ENCODE measurements at places on chromosomes 6 and 20. TPM values are rescaled to one million over a fixed set of nuclear protein-coding genes. Genes with fewer than 3 reads are reported as not detected.
A peak's percentile ranks its signal among the peaks of the same experiment; 100 is the strongest.

DNA sequence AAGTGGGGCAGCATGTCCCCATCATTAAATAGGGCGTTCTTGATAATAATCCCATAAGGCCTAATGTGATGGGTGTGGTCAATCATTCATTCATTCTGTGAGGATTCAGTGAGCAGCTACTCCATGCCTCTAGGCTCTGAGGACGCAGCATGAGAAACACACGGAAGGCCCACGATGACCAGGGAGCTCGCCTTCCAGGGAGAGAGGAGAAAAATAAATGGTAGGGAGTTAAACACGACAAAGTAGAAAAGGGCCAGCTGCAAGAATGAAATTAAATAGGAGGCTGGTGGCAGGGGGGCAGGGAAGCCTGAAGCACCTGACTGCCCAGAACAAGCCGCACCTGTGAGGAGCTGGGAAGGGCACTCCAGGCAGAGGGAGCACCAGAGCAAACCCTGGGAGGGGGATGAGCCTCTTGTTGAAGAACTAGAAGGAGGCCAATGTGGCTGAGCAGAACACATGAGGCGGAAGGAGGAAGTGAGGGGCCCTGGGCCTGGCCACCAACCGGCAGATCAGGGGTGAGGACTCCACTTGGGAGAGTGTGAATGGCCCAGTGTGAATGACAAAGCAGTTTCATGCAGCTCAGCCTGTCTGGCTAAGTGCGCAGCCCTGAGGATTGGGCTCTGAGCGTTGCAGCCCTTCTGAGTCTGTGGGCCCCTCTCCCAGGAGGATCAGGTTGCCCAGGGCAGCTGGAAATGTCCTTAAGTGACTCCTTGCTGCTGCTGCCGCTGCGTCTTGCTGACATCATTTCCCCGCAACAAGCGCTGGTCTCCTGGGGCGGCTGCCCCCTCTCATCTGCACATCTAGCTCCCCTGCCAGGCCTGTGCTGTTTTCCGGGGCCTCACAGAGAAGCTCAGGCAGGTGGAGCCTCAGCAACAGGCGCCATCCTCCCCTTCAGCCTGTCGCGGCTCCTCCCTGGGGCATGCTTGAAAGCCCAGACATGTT, 99.9 kb downstream of the CDH26 start:
- no peaks in the 10 kb centered on the region for H3K36me3 ChIP-seq
- H3K4me1 ChIP-seq = peaks cover 55% of the 10 kb centered on the region
- peak overlapping the region; percentile 93 for H3K4me3 ChIP-seq
- peak; percentile 74 for DNase-seq
- H3K27me3 ChIP-seq = no peaks in the 10 kb centered on the region

- no peaks in the 10 kb centered on the region for H3K36me3 ChIP-seq
- H3K4me3 ChIP-seq = no peak overlapping the region
- H3K27me3 ChIP-seq = no peaks in the 10 kb centered on the region
- DNase-seq = no peak
- H3K27ac ChIP-seq = no peak overlapping the region
- H3K4me1 ChIP-seq = no peaks in the 10 kb centered on the region
These were observed 1355.9 kb downstream of the GRIK2 start for GRCh38 chr6:102749210-102749971.

GRCh38 chr6:43405354-43405753, 22.0 kb upstream of the ABCC10 start:
- no peaks in the 10 kb centered on the region for H3K36me3 ChIP-seq
- no peaks in the 10 kb centered on the region for H3K4me1 ChIP-seq
- peaks cover 35% of the 10 kb centered on the region for H3K27me3 ChIP-seq
- H3K27ac ChIP-seq = no peak overlapping the region
- H3K4me3 ChIP-seq = no peak overlapping the region

The RUNX2 gene
- total RNA-seq = 29.5 TPM

The BPIFB3 gene
- not detected for total RNA-seq

DNA sequence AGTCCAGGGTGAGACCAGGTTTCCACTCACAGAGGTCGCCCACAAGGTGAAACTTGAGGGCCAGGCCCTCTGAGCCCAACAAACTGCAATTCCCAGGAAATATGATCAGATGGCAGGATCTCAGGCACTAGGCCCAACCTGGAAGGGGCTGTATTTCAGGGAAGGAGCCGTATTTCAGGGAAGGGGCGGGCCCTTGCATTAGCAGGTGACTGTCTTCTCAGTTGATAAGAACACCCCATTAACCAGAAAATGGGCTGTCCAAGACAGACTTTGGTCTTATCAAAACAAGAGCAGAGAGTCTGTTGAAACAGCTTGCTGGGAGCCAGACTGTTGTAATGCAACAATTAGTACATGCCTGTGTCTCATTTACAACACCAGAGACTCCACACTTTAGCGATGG, 10.9 kb upstream of the BNIP5 start:
- peaks cover 14% of the 10 kb centered on the region for H3K27me3 ChIP-seq
- H3K36me3 ChIP-seq = no peaks in the 10 kb centered on the region
- no peak for DNase-seq
- H3K4me3 ChIP-seq = no peak overlapping the region

GRCh38 chr6:70404658-70405057, 8.7 kb upstream of the FAM135A start:
- H3K4me3 ChIP-seq = no peak overlapping the region
- H3K27me3 ChIP-seq = peaks cover 58% of the 10 kb centered on the region
- H3K27ac ChIP-seq = no peak overlapping the region
- no peaks in the 10 kb centered on the region for H3K4me1 ChIP-seq
- no peak for DNase-seq
- H3K36me3 ChIP-seq = no peaks in the 10 kb centered on the region

DNA sequence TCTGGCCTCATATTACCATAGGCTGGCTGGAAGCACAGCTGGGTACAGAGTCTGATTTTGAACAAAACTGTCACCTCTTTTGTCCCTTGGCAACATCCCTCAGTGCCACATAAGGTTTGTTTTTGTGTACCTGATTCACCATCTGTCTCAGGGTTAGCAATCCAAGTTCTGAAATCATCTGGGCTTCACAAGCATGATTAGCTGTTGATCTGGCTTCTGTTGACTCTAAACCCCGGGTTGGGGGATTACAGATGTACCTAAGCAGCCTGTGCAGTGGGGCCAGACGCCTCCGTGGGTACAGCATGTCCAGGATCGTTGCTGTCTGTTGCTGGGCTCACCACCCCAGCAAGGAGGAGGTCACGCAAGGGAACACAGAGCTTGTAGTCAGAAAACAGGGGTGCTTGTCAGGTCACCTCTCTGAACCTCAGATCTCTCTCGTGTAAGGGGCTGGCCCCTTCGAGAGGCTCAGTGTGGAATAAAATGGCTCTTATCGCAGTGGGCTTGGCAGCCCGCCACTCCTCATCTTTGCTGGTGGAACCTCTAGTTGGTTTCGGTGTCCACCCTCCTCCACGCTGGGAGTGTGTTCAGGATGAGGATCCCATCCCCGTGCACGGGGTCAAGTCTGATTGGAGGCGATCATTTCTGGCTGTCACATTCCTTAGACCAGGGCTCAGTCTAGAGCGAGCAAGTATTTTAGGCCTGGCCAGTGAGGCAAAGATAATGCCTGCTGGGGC, 39.2 kb upstream of the ZNF831 start:
- no peaks in the 10 kb centered on the region for H3K27me3 ChIP-seq
- no peak for DNase-seq
- H3K27ac ChIP-seq = no peak overlapping the region
- H3K36me3 ChIP-seq = no peaks in the 10 kb centered on the region
- H3K4me3 ChIP-seq = no peak overlapping the region
- peaks cover 44% of the 10 kb centered on the region for H3K4me1 ChIP-seq

The CCN2 gene
- not detected for total RNA-seq

The CRISP3 gene
- not detected for total RNA-seq

All from natural killer cell treated with Interleukin-12 subunit alpha and Interleukin-12 subunit beta and Interleukin-15 and Interleukin-18, amount 100 ng/mL, for 72 hours (primary cell).